ENCODE measurements at places on chromosomes 3 and 15. TPM values are rescaled to one million over a fixed set of nuclear protein-coding genes. Genes with fewer than 3 reads are reported as not detected.

DNA sequence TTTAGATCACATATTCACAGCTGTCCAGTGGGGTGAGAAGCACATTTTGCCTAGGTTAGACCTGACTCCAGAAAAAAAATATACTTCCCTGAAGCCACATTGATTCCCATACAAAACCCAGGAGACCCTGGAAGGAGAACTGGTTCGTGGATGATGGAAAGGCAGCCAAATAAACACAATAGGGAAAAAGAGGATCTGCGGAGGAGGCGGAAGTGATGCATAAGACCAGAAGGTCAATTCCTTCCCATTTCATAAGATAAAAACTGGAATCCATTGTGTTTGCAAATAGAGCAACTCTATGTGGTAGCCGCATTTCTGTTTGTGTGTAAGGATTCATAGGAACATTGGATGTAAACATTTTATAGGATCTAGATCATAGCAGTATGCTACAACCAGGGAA, 781.9 kb upstream of the GRM7 start:
- no peak for DNase-seq

- no peak for DNase-seq
Observed at GRCh38 chr15:98845138-98845884, 162.3 kb downstream of the PGPEP1L start.

DNA sequence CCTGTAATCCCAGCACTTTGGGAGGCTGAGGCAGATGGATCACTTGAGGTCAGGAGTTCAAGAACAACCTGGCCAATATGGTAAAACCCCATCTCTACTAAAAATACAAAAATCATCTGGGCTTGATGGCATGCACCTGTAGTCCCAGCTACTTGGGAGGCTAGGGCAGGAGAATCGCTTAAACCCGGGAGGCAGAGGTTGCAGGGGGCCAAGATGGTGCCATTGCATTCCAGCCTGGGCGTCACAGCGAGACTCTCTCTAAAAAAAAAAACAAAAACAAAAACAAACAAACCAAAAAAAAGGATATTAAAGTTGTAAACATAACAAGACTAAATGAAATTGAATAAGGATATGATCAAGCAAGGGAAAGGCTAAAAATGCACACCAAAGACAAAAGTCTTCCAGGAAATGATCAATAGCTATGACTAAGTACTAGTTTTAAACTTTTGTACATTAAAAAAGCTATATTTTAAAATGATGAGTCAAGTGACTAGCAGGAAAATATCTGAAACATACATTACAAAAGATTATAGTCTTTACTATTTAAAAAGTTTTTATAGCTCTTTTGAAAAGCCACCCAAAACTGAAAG, 28.6 kb downstream of the KLHL6 start:
- no peak for DNase-seq

The KNL1 gene
- 33.8 TPM for total RNA-seq

The RETNLB gene
- not detected for total RNA-seq

DNA sequence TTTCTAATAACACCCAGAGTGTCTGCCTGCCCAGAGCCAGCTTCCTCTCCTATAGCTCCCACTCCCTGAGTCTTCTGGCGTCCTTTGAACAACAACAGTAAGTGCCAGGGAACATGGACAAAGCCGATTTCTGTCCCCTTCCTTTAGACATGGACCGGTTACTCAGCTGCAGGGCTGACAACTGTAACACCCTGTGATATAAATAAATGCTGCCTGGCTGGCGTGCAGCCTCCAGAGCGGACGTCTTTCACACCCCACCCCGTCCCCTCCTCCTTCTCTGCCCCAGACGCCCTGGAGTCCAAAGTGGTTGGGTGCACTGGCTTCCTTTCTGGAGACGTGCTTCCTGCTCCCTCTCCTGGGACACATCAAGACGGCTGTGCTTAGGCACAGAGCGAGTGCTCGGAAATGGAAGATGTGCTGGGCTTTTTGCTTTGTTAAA, 281.9 kb upstream of the LRRFIP2 start:
- peak; percentile 14 for DNase-seq

The TNFAIP8L3 gene
- not detected for total RNA-seq

GRCh38 chr3:131387796-131388489, 6.4 kb downstream of the NUDT16 start:
- no peak for DNase-seq

The NLGN1 gene
- 0.92 TPM for total RNA-seq

The TYRO3 gene
- 23.5 TPM for total RNA-seq

GRCh38 chr15:59180945-59181600, 25.6 kb upstream of the LDHAL6B start:
- no peak for DNase-seq

The IMPG2 gene
- 0.17 TPM for total RNA-seq

The CLDN11 gene
- 32.0 TPM for total RNA-seq

GRCh38 chr3:177932750-177933660, 603.2 kb upstream of the KCNMB2 start:
- DNase-seq = peak; percentile 48

GRCh38 chr3:99483841-99484240, 154.6 kb upstream of the COL8A1 start:
- no peak for DNase-seq

GRCh38 chr3:163929069-163929652, 1149.1 kb downstream of the SI start:
- no peak for DNase-seq

The DOCK3 gene
- total RNA-seq = under 0.01 TPM

- no peak for DNase-seq
Observed at GRCh38 chr3:184450547-184450946, 70.7 kb downstream of the CHRD start.

The CPN2 gene
- not detected for total RNA-seq

The HTR3E gene
- not detected for total RNA-seq

The LRRC15 gene
- total RNA-seq = 0.36 TPM

DNA sequence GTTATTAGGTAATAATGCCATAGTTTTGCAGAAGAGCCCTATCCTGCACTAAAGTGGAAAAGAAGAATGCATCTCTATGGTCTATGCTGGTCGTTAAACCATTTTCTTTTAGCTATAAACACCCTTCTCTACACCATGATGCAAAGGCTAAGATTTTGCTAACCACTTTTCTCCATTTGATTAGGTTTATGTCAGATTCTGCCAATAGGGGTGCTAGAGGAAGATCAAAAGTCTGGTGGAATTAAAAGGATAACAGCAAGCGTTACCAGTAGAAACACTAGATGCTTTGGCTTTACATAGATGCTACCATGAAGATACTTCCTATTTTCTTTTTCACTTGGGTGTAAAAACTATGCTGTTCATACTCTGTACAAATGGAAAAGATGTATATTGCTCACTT, 669.8 kb upstream of the ARPP21 start:
- no peak for DNase-seq

GRCh38 chr15:57598346-57598745, 6.6 kb downstream of the MYZAP start:
- DNase-seq = no peak

GRCh38 chr15:40940296-40940801, 11.2 kb downstream of the DLL4 start:
- no peak for DNase-seq

- no peak for DNase-seq
Observed at GRCh38 chr3:105431200-105431599, 64.5 kb downstream of the ALCAM start.

DNA sequence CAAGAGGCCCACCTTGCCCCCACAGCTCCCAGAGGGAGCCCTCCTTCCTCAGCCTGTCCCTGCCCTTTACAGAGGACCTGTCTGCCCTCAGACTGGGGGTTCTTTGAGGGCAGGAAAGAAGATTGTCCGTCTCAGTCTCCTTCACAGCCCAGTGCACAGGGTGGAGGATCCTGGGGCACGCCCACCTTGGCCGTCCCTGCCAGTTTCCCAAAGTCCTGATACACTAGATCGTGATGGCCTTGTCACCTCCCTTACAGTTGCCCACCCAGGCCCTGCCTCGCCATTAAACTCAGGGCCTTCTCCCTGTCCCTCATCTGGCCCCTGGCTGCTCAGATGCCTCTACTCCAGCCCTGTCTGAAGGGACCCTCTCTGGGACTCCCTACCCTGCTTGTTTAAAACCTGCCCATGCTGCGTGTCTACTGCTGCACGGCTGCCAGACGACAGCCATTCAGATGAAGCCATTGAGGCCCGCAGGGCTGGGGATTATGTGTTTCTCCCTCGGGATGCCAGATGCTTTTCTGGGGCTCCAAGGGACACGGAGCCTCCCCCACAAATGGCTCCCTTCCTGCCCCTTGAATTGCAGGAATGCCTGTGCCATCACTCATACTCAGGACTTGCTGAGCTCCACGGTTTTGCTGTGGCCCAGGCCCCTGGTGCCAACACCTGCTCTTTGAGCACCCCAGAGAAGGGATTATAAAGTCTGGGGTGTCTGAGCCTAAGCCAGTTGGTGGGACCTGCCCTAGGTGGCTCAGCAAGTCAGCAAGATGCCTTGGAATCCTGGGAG, 27.8 kb downstream of the ACSBG1 start:
- no peak for DNase-seq

DNA sequence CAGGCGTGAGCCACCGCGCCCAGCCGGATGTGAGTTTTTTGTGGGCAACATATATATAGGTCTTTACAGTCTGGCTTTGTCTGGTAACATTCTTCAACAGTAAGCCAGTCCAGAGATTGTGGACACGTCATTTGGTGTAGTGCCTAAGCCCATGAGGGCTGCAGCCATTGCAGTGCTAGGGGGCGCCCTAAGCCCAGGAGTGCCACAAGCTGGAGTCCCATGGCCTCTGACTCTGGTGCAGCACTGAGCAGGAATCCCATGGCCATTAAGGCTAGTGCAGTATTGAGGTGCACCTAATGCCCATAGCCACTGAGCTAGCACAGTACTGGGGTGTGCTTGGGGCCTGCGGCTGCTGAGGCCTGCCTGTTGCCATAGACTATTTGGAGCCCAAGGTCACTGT, 136.4 kb upstream of the NDN start:
- DNase-seq = peak; percentile 1

The PAK6 gene
- 30.4 TPM for total RNA-seq

DNA sequence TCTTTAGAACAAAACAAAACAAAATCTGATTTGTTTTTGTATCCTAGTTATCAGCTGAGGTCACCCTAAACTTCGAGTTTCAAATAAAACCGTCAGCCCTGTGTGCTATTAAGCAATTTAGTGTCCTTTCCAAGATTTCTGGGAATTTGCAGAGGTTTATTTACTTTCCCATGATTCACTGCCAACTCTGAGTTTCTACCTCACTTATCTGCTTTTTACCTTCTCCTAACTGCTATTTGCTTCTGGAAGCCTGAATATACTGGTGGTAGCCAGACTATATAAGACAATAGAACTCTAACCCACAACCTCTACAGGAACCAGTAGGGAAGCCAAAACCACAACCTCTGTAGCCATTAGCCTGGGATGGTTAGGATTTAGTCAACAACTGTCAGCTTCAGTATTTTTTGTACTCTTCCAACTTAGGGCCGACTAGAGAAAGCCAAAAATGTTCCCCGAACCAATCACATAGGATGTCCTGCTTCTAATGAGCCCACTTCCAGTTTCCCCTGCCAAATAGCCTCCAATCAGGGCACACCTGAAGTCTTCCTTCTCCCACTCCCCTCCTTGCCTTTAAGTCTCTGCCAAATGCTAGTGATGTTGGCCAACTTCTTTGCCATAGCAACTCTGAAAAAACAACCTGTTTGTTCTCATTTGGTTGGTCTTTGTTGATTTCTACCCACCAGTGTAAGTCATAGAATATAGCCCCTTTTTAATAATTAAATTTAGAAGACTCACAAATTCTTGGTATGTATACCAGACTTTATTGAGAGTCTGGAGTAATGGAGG, 273.1 kb downstream of the ULK4 start:
- peak; percentile 47 for DNase-seq

GRCh38 chr3:36227980-36228379, 152.3 kb upstream of the STAC start:
- no peak for DNase-seq

DNA sequence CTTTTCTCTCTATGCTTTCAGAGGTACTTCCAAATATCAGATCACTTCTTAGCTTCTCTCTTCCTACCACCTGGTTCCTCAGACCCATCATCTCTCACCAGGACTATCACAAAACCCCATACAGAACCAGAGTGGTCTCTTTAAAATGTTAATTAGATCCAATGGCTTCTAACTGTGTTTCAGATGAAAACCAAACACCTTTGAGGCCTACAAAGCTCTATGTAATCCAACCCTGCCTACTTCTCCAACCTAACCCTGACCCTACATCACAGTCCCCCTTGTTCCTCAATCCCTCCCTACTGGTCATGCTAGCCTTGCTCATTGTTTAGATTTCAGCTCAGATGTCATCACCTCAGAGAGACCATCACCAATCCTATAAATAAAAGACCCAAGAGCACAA, 34.8 kb downstream of the SUMF1 start:
- no peak for DNase-seq

The QRICH1 gene
- 90.2 TPM for total RNA-seq

The TRH gene
- total RNA-seq = not detected

DNA sequence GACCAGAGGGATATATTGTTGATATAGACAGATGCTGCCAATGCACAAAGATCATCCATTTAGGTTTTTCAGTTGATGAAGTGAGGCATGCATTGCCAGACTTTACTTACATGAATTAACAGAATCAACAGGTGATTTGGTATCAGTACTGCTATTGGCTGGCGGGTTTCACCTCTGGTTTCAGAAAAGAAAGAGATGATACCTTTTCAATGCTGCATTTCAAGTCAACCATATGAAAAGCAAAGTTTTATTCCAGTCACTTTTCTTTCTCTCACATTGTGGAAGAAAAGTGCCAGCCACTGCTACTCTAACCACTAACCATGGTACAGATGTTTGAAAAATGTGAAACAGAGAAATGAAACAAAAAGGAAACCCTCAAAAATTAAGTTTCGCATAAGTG, 289.1 kb downstream of the TIGIT start:
- no peak for DNase-seq

The SLC12A8 gene
- 11.7 TPM for total RNA-seq

GRCh38 chr15:73809728-73810501, 56.8 kb upstream of the INSYN1 start:
- DNase-seq = peak; percentile 50

Measured in PC-3 (cell line).